ENCODE measurements at places on chromosomes 13 and 19.
A peak's percentile ranks its signal among the peaks of the same experiment; 100 is the strongest.

GRCh38 chr19:13606156-13606555, 99.9 kb upstream of the CACNA1A start:
- DNase-seq: no peak

GRCh38 chr19:9149997-9150396, 9.8 kb downstream of the ZNF317 start:
- no peak for DNase-seq

- no peak for DNase-seq
These were observed 19.4 kb downstream of the UFM1 start for GRCh38 chr13:38369058-38369457.

- DNase-seq: no peak
These were observed 6.9 kb downstream of the ERICH4 start for GRCh38 chr19:41449865-41450178.

DNA sequence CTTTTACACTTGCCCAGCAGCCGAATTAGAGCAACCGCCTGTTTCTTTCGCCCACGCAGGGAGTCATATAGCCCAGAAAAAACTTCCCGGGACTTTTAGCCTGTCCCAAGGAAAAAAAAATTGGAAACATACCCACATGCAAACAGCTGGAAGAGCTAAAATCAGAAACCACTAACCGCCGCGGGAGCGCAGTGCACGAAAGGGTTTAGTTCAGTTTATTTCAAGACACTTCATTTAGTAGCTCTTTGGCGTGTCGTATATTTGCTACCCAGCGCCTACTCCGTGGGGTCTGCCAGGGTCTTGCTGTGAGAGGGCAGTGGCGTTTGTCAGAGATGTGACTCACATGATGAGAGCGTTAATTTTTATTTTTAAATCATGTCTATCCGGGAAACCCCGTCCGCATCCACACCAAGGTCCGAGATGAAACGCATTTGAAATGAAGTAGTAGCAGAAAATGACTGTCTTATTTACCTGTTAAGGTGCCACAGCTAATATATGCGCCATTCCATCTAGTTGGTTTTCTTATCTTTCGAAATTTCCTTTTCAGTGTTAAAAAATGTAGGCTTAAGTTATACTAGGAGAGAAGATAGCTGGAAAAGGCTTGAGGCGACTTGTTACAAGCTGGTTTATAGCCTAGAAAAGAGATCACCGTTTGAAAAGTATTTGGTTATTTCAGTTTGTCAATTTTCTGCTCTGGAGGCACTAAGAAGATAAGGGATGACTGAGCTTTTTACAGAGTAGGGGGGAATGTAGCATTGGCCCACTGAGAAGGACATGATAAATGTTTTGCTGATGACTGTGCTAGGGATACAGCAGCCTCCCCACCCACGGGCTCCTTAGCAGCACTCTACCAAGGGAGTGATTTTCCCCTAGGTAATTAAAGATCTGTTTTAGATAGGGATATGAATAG, 1.7 kb downstream of the KLF5 start:
- DNase-seq: no peak

GRCh38 chr19:57818378-57818777, 3.7 kb upstream of the ZNF552 start:
- no peak for DNase-seq

DNA sequence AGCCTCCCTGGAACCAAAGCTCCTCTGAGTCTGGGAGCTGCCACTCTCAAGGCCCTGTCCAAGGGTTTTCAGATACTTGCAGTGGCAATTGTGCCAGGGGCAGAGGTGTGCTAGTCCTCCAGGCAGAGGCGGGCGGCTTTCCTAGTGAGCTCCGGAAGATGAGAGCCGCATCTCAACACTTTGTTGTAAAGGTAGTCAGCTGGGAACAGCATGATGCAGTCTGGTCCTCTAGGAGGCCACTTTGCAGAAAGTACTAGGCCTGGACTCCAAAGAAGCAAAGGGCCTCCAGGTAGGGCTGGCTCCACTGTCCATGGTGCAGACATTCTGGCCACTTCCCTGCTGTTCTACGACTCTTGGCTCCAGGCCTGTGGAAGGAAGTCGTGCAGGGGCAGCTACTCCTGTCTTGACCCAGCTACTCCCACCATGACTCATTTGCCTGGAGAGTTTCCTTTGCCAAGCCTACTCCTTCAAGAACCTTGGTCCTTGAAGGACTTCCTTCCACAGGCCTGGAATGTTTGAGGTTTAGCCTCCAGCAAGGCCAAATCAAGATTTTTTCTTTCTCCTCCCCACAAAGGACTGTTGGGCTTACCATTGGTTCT, 9.9 kb upstream of the ZNF536 start:
- no peak for DNase-seq

GRCh38 chr19:55624109-55625003, at the start of gene ZNF784:
Gene ZNF784, minus strand, starts transcription at chr19:55624566. Its CDS starts 5 bp downstream, at chr19:55624561.
- DNase-seq: peak; percentile 89

- DNase-seq: no peak
These were observed 629.7 kb downstream of the LIG4 start for GRCh38 chr13:107585469-107586180.

- no peak for DNase-seq
These were observed 659 bp downstream of the GNA11 start for GRCh38 chr19:3094601-3095440.

- DNase-seq: no peak
These were observed 751 bp downstream of the GRAMD1A start for GRCh38 chr19:35000647-35001501.

- no peak for DNase-seq
These were observed 82.4 kb upstream of the STARD13 start for GRCh38 chr13:33367926-33368325.

DNA sequence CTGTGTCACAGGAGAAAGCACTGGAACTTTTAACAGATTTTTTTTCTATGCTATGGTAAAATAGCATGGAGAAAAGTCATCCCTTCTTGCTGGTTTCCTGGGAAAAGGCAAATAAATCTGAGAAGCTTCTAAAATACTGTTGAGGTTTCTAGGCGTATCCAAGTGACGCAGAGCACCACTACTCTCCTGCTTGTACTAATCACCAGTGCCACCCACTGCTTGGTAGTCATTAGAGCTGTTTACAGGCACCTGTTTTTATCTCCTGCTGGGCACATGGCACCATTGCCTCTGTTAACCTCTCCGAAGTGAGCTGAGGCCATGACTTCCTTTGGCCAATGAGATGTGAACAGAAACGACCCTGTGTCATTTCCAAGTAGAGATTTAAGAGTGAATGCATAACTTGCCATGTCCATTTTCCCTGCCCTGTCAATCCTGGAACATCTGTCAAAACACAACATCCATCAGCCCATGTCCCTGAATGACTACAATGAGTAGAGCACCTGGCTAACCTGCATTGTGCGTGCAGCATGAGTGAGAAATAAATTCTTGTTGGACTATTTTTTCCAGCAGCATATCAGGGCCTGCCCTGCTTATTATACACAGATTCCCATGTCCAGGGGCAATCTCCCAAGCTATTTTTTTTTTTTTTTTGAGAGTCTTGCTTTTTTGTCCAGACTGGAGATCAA, 17.3 kb upstream of the OXGR1 start:
- no peak for DNase-seq

DNA sequence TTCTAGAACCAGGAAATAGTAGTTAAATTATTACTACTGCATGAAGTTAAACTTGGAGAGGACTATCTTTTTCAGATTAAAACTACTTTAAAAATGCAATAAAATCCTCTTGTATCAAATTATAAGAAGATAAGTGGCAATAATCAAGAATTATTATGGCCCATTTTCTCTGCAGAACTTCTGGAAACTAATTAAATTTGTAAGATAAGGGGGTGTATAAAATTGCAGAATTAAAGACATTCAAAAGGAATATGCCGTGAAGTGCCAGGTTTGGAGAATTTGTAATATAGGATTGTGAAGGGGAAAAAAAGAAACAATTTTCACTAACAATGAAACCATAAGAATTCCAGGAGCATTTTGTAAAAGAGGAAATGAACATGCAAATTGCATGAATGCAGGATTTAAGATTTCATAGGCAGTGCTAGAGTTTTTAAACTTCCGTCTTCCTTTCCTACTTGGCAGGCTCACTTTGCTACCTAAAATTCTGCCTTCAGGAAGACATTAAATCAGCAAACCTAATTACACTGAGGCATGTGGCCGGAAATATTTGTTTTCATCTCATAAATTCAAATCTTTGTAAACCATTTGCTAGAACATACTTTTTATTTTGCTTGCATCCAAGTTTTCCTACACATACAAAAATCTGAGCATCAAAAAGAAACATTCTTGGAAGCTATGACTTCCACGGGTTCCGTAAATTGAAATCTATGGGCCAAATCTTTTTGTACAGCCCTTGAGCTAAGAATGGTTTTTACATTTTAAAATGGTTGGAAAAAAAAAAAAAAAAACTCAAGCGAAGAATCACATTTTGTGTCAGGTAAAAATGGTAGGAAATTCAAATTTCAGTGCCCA, 166.9 kb downstream of the DCLK1 start:
- DNase-seq: no peak

- DNase-seq: no peak
These were observed 53.1 kb downstream of the KL start for GRCh38 chr13:33069365-33069764.
